ENCODE measurements at places on chromosomes 16 and 17.

GRCh38 chr17:68304706-68305105 lies 13.4 kb downstream of the ARSG start:
- no peak for DNase-seq

DNA sequence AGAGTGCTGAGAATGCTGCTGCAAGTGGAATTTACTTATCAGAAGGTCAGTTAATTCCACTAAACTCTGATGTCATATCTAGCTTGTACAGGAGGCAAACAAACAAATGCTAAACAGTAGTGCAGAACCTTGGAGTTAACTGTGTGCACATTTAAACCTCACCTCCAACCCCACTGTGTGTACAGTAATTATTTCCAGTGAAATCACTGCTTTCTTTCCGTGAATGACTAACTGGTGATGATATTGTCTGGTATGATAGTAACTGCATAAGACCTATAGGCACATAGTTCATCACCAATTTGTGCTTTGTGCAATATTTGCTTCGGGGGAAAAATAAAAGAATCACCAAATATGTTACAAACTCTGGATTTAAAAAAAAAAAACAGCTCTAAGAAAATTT lies 492.5 kb upstream of the HSBP1 start:
- DNase-seq = no peak

GRCh38 chr16:89881368-89881730 lies 8.0 kb downstream of the TCF25 start:
- DNase-seq = no peak

GRCh38 chr17:59621771-59622170 lies 2.1 kb downstream of the CLTC start:
- DNase-seq = no peak

GRCh38 chr17:15031975-15032374 lies 233.2 kb downstream of the PMP22 start:
- DNase-seq = no peak

DNA sequence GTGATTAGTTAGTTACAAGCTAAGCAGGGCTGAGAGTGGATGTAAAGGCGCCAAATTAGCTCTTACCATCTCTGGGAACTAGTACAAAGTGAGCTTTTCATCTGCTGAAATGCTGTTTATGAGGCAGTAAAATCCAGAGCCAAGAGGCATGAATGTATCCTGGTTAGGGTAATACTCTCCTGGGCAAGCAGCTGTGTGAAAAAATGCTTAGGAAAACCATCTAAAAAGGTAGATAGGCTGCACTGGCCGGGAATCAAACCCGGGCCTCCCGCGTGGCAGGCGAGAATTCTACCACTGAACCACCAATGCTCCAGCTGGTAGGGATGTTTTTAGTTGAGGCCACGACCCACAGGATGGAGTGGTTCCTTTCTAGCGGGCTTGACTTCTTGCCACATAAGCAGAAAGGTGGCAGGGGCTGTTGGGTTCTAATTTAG lies 23.0 kb downstream of the VAC14 start:
- DNase-seq = peak; percentile 42

- DNase-seq = no peak
These were observed 152.9 kb upstream of the MYOCD start for GRCh38 chr17:12512694-12513355.

Measured in WTC11 (cell line).